ENCODE measurements at places on chromosomes 5 and 9.

DNA sequence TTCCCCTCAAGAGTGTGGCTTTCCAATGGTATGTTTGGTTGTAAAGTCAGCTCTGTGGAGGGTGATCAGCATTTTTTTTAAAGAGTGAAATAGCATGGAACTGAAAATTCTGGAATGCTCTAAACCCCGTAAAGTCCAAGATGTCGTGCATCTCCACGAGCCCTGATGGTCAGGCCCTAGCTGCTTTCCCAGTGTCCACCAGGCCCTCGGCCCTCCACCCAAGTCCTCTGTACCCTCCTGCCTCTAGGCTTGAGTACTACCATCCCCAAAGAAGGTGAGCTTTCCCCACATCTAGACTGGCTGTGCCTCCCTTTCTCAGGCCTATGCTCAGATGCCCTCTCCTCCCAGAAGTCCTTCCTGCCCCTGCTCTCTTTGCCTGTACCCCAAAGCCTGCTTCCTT, 280.3 kb downstream of the GADD45G start:
- DNase-seq: no peak

- no peak for DNase-seq
Measured at GRCh38 chr9:129840034-129840433, 4.8 kb downstream of the USP20 start.

DNA sequence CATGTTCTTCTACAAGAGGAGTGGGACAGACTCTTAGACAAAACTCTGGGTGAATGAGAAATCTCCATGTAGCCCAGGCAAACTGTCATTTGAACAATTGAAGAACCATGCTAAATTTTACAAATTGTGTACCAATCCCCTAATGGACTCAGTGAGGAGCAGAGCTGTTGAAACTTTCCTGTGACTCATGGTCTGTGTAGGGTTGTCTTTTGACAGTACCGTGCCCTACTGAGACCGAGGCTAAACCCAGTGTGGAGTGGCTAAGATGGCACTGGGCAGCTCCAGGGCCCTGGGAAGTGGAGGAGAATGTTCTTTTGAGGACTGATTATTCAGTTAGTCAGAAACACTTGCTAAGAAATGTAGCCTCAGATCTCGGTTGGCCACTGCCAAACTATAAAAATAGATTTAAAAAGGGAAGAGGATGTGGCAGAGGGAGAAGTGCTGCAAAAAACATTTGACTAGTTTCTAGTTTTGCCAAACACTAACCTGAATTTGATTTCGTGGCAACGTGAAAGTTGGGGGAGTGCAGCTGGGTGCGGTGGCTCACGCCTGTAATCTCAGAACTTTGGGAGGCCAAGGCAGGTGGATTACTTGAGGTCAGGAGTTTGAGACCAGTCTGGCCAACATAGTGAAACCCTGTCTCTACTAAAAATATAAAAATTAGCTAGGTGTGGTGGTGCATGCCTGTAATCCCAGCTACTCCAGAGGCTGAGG, 24.7 kb downstream of the POU4F3 start:
- DNase-seq: no peak

- no peak for DNase-seq
Measured at GRCh38 chr9:110744715-110745384, 76.3 kb downstream of the MUSK start.

DNA sequence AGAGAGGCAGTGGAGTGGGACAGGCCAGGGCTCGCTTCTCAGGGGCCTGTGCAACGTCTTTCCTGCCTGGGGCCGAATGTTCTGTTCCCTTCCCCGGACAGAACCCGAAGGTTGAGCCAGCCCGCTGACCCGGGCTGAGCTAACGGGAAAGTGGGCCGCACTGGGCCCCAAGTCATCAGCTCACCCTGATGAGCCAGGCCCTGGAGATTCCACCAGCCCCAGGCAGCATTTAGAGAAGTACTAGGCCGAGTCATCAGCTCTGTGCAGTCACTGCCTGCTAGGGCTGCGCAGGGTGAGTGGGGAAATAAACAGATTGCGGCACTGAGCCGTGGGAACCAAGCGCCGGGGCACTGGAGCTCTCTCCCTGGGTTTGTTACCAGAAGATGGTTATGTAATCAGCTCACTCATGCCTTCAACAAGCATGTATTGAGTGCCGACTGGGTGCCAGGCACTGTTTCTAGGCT, 29.1 kb upstream of the DUSP1 start:
- DNase-seq: no peak

- no peak for DNase-seq
Measured at GRCh38 chr9:134969156-134970045, 51.7 kb upstream of the FCN1 start.

DNA sequence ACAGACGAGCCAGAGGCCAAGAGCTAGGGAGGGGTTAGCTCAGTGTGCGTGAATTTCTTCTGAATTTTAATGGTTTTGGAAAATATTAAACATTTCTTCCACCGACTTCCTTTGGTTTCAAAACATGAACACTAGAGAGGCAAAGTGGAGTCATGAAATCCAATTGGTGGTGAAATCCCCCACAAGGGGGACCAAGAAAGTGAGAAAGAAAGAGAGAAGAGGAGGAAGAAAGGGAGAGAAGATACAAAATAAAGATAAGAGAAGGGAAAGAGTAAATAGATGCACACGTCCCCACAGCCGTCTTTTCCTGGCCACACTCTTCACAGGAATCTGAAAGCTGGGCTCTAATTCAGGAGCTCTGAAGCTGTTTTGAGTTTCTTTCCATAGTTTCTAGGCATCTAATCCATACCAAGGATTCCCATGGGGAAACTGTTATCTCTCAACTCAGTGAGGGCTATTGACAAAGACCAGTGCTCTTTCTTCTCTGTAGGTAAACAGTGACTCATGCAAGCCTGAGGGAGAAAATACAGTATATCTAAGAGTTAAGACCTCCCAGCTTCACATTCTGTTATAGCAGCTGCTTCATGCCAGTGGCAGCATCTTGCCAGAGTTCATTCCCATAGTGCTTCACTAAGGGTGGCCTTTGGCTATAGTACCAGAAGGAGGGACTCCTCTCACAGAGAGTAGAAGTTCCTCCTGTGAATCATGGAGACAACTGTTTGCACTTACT, 115.8 kb upstream of the LIFR start:
- no peak for DNase-seq

DNA sequence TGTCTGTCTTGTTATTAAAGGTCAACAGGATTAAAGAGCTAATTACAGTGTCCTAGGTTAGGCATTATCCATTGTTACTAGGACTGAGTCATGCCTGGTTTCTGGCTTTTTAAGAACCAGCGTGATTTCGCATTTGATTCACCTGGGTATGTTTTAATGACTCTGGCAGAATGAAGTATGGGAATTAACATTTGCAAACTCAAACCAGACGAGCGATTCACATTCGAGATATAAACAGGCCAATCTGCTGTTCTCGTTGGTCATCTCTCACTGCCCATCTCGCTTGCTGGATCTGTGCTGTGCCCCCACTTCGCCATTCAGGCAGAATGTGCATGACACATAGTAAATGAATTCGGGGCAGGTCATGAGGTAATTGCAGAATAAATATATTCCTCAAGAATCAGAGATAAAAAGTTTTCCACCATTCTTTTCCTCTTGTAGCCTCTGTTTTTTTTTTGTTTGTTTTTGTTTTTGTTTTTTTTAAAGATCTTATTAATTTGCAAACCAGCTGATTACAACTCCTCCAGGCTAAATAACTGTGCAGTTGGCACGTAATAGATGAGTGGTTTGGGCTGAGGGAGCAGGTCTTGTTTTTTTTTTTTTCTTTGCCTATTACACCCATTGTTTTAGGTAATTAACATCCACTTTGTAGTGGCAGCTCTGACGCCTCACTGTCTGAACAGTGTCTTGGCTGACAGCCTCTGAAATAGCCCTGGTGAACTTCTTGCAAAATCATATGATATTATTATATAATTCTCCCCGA, 313.5 kb upstream of the MSX2 start:
- no peak for DNase-seq

GRCh38 chr9:108900176-108900575, 33.7 kb downstream of the ELP1 start:
- no peak for DNase-seq

DNA sequence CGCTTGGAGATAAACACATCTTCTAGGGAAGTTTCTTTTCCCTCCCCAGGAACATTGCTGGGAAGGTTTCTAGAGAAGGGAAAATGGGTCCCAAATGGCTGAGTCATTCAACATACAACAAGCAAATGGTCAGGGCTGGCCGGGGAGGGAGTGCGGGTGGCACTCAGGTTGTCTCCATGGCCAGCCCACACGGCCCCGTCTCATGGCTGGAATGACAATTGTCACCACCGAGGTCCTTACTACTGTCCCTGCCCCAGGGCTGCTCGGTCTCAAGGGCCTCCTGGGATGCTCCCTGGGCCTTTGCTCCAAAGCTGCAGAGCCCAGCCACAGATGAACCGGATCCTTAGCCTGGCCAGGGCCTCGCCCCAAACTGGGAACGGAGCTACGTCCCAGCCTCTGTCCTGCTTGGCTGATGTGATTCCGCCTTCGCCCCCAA, 121.9 kb downstream of the FGF18 start:
- DNase-seq: no peak

DNA sequence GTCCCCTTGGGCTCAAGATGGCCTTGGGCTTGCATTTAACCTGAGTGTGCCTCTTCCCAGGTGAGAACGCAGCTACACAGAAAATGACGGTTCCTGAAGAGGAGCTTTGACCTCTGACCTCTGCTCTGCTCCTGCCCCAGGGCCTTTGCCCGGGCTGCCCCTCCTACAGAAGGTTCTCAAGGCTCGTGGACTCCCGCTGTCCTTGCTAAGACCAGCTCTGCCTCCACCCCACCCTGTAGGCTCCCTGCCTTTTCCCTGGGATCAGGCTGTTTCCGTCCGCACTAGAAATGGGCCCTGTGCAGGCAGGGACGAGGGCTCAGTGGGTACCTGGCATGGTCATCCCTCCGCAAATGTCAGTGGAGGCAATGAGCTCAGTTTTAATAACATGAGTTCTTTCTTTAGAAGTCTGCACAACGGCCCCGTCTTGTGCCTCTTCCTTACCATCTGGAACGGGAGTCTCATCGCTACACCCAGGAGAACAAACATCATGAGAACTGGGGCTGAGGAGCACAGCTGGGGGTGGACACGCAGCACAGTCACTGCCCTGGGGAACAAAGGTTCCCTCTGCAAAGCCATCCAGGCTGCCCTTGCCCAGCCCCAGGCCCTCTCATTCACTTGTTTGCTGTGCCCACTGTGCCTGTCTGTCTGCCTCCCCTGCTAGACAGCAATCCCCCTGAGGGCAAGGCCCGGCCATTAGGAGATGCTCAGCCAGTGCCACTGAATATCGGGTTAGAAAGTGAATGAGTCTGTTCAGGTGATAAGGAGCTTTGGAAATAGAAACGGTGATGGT, 26.7 kb upstream of the LPCAT1 start:
- DNase-seq: no peak

GRCh38 chr5:172564188-172564587, 76.9 kb upstream of the NEURL1B start:
- DNase-seq: no peak

GRCh38 chr9:134894136-134894860, 13.7 kb downstream of the FCN2 start:
- DNase-seq: no peak

- no peak for DNase-seq
Measured at GRCh38 chr9:17116400-17116837, 18.4 kb upstream of the CNTLN start.

GRCh38 chr5:135703016-135703550, 124.3 kb upstream of the CXCL14 start:
- DNase-seq: no peak

- DNase-seq: no peak
Measured at GRCh38 chr5:80369521-80369920, 38.3 kb upstream of the ZFYVE16 start.

- DNase-seq: no peak
Measured at GRCh38 chr9:101664453-101664852, 69.7 kb upstream of the PPP3R2 start.

- no peak for DNase-seq
Measured at GRCh38 chr9:38058452-38059232, 10.4 kb downstream of the SHB start.

DNA sequence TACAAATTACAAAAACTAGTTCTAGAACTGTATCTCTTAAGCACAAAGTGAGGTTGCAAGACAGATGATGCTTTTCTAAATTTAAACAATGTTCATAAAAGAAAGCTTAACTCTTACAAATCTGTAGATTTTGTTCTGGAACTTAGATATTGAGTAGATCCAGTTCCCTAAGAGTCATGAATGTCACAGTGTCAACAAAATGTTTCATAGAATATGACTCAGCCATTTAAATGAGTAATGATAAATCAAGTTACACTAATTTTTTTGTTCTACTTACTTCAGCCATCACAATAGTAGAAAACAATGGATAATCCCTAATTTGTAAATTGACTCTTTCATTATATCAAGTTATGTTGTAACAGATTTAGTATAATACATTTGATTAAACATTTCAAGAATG, 239.7 kb downstream of the MEF2C start:
- DNase-seq: no peak

GRCh38 chr9:78278801-78279200, 18.1 kb upstream of the PSAT1 start:
- no peak for DNase-seq

- DNase-seq: no peak
Measured at GRCh38 chr9:77224746-77225312, 47.5 kb downstream of the VPS13A start.

GRCh38 chr5:122346897-122347581, 35.0 kb downstream of the SNCAIP start:
- DNase-seq: no peak
